ENCODE measurements at places on chromosomes 1 and 21. TPM values are rescaled to one million over a fixed set of nuclear protein-coding genes. Genes with fewer than 3 reads are reported as not detected.

C1QC gene
- 19.1 TPM for total RNA-seq

HTR6 gene
- total RNA-seq = not detected

DNA sequence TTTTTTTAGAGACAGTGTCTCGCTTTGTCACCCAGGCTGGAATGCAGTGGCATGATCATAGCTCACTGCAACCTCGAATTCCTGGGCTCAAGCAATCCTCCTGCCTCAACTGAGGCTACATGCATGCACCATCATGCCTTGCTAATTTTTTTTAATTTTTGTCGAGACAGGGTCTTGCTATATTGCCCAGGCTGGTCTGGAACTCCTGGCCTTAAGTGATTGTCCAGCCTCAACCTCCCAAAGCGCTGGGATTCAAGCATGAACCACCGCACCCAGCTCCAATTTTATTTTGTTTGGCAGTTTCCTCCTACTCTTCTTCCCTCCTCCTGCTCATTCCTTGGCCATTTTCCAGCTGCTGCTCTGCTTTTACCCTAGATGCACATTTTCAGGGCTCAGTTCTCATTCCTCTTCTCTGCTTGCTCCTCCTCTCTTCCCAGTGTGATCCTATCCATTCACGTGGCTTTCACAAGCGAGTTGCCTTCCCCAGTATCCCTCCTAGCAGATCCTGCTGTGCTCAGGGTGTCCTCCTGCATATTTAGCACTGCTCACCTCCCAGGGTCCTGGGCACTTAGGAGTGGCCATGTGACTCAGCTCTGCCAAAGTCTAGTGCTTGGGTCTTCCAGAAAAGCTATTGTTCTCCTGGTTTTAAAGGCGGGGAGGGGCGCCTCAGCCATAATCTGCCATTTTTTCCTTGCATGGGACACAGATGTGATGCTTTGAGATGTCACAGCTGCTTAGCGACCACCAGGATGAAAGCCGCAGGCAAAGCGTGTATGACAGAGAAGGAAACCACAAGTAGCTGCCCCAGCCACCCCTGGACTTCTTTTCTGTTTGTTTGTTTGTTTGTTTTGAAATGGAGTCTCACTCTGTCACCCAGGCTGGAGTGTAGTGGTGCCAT lies 33.7 kb downstream of the PSEN2 start:
- no peaks in the 10 kb centered on the region for H3K27me3 ChIP-seq
- DNase-seq = peak; percentile 82
- H3K36me3 ChIP-seq = peaks cover 26% of the 10 kb centered on the region
- H3K4me3 ChIP-seq = no peak overlapping the region
- peaks cover 12% of the 10 kb centered on the region for H3K4me1 ChIP-seq

- H3K27ac ChIP-seq = no peak overlapping the region
- H3K36me3 ChIP-seq = peaks cover 83% of the 10 kb centered on the region
- no peak for DNase-seq
- H3K27me3 ChIP-seq = no peaks in the 10 kb centered on the region
These were observed 12.7 kb upstream of the IKBKE start for GRCh38 chr1:206457408-206458120.

- no peaks in the 10 kb centered on the region for H3K27me3 ChIP-seq
- H3K27ac ChIP-seq = peak overlapping the region; percentile 99
- no peaks in the 10 kb centered on the region for H3K36me3 ChIP-seq
- peak overlapping the region; percentile 76 for H3K4me3 ChIP-seq
- no peak for DNase-seq
These were observed 521 bp upstream of the CDC7 start for GRCh38 chr1:91499904-91500755.

- no peaks in the 10 kb centered on the region for H3K27me3 ChIP-seq
- H3K27ac ChIP-seq = no peak overlapping the region
- H3K4me1 ChIP-seq = no peaks in the 10 kb centered on the region
- no peak overlapping the region for H3K4me3 ChIP-seq
- no peaks in the 10 kb centered on the region for H3K36me3 ChIP-seq
These were observed 96.2 kb upstream of the AKT3 start for GRCh38 chr1:243946253-243946652.

- no peaks in the 10 kb centered on the region for H3K4me1 ChIP-seq
- no peak overlapping the region for H3K27ac ChIP-seq
- no peak overlapping the region for H3K4me3 ChIP-seq
- no peak for DNase-seq
- no peaks in the 10 kb centered on the region for H3K36me3 ChIP-seq
- H3K27me3 ChIP-seq = no peaks in the 10 kb centered on the region
These were observed 19.5 kb downstream of the USP25 start for GRCh38 chr21:15749082-15749860.

GRCh38 chr1:40983286-40983685 lies 3.8 kb downstream of the CTPS1 start:
- H3K36me3 ChIP-seq = peaks cover 24% of the 10 kb centered on the region
- peaks cover 34% of the 10 kb centered on the region for H3K4me1 ChIP-seq
- no peaks in the 10 kb centered on the region for H3K27me3 ChIP-seq
- H3K4me3 ChIP-seq = no peak overlapping the region
- DNase-seq = no peak
- H3K27ac ChIP-seq = no peak overlapping the region

Measured in muscle of leg (tissue), 16 donors.